ENCODE measurements at places on chromosomes 5 and 9.

- no peaks in the 10 kb centered on the region for H3K36me3 ChIP-seq
- H3K27ac ChIP-seq, result no peak overlapping the region
- DNase-seq, result peak; percentile 42
- no peaks in the 10 kb centered on the region for H3K27me3 ChIP-seq
- no peaks in the 10 kb centered on the region for H3K4me1 ChIP-seq
Measured at GRCh38 chr9:136342181-136343120, 15.1 kb downstream of the GPSM1 start.

GRCh38 chr9:68536876-68537615 lies 3.6 kb downstream of the TMEM252 start:
- H3K36me3 ChIP-seq, result no peaks in the 10 kb centered on the region
- H3K4me1 ChIP-seq, result no peaks in the 10 kb centered on the region
- H3K27ac ChIP-seq, result no peak overlapping the region

DNA sequence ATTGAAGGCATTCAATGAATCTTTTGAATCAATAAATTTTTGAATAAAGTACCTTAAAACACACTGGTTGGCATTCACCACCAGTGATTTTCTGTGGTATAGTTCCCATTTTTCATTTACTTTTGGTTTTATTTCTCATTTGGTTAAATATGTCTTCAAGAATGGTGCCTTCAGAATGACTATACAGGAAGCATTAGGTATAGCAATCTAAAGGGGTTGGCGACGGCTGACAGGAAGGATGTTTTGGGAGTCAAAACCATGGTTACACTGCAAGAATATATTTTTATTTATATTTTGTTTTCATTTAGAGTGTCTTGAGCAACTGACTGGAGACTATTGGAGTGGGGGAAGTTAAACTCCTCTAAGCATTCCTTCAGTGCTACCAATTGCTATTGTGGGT lies 235.7 kb downstream of the HTR1A start:
- no peak overlapping the region for H3K4me3 ChIP-seq
- H3K4me1 ChIP-seq, result no peaks in the 10 kb centered on the region
- no peaks in the 10 kb centered on the region for H3K36me3 ChIP-seq
- no peak for DNase-seq
- no peak overlapping the region for H3K27ac ChIP-seq

- H3K27me3 ChIP-seq, result no peaks in the 10 kb centered on the region
- peaks cover 2% of the 10 kb centered on the region for H3K36me3 ChIP-seq
- no peak overlapping the region for H3K4me3 ChIP-seq
Measured at GRCh38 chr5:78611126-78611605, 37.4 kb downstream of the LHFPL2 start.

- no peak for DNase-seq
- no peaks in the 10 kb centered on the region for H3K27me3 ChIP-seq
- no peaks in the 10 kb centered on the region for H3K36me3 ChIP-seq
- no peak overlapping the region for H3K4me3 ChIP-seq
- H3K27ac ChIP-seq, result no peak overlapping the region
Measured at GRCh38 chr5:64285188-64286130, 119.8 kb downstream of the RNF180 start.
